ENCODE measurements at places on chromosomes 6 and 20.

- no peak for DNase-seq
These were observed 286.3 kb downstream of the TAF4 start for GRCh38 chr20:61779176-61779965.

DNA sequence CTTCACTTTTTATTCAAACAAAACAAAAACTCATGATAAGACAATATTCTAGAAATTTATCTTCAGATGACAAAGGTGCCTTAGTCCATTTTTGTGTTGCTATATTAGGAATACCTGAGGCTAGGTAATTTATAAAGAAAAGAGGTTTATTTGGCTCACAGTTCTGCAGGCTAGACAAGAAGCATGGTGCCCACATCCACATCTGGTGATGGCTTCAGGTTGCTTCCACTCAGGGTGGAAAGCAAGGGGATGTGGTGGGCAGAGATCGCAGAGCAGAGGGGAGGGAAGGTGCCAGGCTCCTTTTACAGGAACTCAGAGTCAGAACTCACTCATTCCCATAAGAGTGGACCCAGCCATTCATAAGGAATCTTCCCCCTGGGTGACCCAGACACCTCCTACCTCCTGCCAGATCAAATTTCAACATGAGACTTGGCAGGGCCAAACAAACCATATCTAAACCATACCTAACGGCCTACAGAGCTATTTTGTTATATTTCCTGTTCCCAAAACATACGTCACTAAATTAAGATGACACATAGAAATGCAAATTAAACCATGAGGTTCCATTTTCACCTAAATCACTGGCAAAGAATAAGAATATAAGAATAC is 26.4 kb downstream of the ABHD12 start:
- peak; percentile 20 for DNase-seq

GRCh38 chr6:138467901-138468300 is 31.4 kb downstream of the NHSL1 start:
- DNase-seq: peak; percentile 59

DNA sequence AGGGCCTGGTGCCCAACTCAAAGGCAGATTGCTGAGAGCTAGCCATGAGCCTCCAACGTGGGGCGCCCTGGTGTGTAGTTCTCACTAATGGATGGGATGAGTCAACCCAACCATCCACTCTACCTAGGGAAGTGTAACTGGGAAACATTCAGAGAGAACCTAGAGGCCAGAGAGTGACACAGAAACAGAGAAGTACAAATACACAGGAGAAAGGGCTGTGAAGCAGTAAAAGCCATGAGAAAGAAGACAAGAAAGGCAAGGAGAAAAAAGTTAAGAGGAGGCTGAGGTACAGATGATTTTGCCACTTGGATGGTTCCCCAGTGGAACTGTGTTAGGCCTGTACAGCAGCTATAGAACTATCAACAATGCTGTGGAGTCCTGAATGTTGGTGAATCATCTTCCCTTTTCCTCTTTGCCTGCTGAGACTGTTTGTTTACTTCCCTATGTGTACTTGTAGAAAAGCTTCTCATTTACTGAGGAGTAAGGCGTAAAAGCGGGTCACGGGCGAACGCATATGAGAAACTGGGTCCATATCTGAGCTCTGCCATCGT is 39.0 kb downstream of the MAN1A1 start:
- DNase-seq: no peak
